ENCODE measurements at places on chromosomes 6 and 20. TPM values are rescaled to one million over a fixed set of nuclear protein-coding genes. Genes with fewer than 3 reads are reported as not detected.

The MLIP gene
- total RNA-seq: not detected

The BPIFB1 gene
- not detected for total RNA-seq

The PKIB gene
- total RNA-seq: 0.39 TPM

The KHDRBS2 gene
- not detected for total RNA-seq

The EFCAB8 gene
- under 0.01 TPM for total RNA-seq

The ZBTB46 gene
- under 0.01 TPM for total RNA-seq

The GSTA1 gene
- total RNA-seq: not detected

The TAGAP gene
- not detected for total RNA-seq

The SYTL3 gene
- 0.37 TPM for total RNA-seq

The CFAP206 gene
- 0.37 TPM for total RNA-seq

The TMEM74B gene
- total RNA-seq: not detected

The HMGCLL1 gene
- total RNA-seq: under 0.01 TPM

Measured in subcutaneous preadipocyte (primary cell).